HS-5 (cell line): ENCODE measurements at places on chromosomes 12 and 14.
A peak's percentile ranks its signal among the peaks of the same experiment; 100 is the strongest.

DNA sequence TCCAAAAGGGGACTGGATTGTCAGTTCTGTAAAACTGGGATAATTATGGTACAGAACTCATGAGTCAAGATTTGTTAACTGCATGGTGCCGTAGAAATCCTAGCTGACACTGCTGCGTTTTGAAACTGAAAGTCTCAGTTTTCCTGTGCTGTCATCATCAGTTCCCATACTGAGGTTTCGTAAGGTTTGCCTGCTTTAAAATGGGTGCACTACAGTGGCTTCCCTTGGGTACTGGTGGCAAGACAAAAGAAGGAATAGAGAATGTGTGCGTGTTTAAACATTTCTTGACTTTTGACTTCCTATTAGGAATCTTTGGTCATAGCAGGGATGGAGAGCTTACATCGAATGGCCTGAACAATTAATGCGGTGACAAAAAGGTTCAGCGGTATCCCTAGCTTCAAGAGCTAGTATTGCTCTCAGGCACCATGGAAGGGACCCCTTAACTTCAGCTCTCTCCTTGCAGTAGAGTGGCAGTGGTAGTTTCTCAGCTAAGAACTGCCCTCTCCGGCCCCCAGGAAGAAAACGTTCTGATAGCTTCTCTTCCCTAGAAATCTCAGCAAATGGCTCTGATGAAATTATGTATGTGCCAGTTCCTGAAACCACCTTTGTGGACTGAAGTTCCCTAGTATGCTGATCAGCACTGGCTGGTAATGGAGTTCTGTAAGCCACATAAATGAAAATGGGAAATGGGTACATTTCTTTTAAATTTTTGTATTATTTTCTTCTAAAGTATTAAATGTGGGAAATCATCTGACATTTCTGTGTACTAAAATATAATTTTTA, 28.9 kb downstream of the ANO6 start:
- no peak for DNase-seq

GRCh38 chr14:91249841-91250616, 5.5 kb upstream of the GPR68 start:
- DNase-seq: no peak

GRCh38 chr12:130747867-130748740, 32.0 kb upstream of the RIMBP2 start:
- DNase-seq: no peak

GRCh38 chr12:118183155-118183554, 47.2 kb downstream of the PEBP1 start:
- no peak for DNase-seq

GRCh38 chr12:13347241-13348043, 150.9 kb downstream of the EMP1 start:
- DNase-seq: peak; percentile 86

GRCh38 chr14:33940561-33941011, 10.3 kb downstream of the EGLN3 start:
- no peak for DNase-seq

- no peak for DNase-seq
These were observed 2.6 kb downstream of the ITPK1 start for GRCh38 chr14:93112891-93113677.

- peak; percentile 64 for DNase-seq
These were observed 69.2 kb upstream of the MED13L start for GRCh38 chr12:116346741-116347140.

GRCh38 chr12:119544765-119545625, 48.6 kb upstream of the TMEM233 start:
- peak; percentile 35 for DNase-seq

DNA sequence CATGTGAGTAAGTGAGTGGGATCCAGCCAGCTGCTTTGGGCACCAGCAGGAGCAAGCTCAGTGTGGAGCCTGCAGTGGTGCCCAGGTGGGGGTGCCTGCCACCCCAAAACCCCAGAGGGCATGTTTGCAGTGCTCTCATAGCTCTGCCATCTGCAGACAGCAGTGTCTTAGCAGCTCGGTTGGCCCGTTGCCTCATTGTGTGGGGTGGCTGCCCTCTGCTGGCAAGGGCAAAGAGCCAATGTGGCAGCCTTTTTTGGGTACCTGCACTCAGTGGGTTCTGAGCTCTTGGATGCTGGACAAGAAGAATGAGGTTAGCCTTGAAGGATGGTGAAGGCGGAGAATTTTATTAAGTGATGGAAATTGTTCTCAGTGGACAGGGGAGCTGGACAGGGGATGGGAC, 52.3 kb downstream of the NEUROD4 start:
- no peak for DNase-seq

DNA sequence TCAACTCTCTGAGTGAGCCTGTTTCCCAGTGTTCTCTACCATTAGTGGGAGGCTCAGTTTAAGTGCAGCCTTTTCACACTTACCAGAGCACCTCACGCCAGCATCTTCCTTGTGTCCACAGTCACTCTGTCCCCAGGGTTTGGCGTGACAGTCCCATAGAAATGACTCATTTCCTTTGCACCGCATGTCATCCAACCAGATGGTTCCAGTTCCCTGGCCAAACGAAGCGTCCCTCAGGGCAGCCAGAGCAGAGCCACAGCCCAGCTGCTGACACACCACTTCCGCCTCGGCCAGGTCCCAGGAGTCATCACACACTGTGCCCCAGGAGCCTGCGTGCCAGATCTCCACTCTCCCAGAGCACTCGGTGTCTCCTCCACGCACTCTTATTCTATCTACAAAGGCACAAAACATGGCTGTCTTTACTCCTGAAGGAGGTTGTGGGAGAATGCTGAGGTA, 65.4 kb downstream of the ACSM4 start:
- DNase-seq: no peak

DNA sequence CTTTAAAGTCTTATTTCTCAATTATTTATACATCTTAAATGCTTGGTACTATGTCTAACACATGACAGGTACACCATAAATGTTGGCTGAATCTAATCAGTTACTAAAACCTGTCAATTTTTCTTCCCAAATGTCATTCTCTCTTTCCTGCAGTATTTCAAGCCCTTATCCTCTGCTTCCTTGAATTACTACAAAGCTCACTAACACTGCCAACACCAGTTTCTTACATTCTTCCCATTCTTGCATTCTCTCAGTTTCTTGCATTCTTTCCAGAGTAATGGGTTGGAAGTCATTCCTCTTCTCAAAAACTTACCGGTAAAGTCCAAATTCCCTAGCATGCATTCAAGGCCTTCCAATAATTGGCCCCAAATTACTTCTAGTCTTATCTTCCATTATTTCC, 9.6 kb upstream of the SMARCC2 start:
- no peak for DNase-seq

GRCh38 chr12:100669922-100670321, 96.4 kb downstream of the GAS2L3 start:
- no peak for DNase-seq

GRCh38 chr14:63928744-63929174, 76.0 kb downstream of the SYNE2 start:
- no peak for DNase-seq

DNA sequence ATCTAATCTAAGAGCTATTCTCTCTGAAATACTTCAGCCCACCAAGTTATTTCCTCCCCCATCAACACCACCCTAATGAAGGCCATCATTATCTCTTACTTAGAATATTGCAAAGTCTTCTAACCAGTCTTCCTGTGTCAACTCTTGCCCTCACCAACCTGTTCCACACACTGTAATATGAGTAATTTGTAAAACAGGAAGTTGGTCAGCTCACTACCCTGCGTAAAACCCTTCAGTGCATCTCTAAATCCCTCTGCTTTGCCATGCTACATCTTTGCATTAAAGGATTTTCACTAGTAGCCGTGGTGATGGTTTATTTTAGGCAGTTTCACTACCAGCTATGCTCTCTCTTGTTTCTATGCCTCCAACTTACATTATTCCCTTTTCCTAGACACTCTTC, 70.0 kb downstream of the KIF21A start:
- DNase-seq: no peak

- peak; percentile 88 for DNase-seq
These were observed at the start of gene DDIT3 for GRCh38 chr12:57520053-57520818. DDIT3 (minus strand) TSS chr12:57520514; CDS start chr12:57517406, 3,108 bp downstream.

GRCh38 chr14:61570549-61571290, 124.6 kb upstream of the HIF1A start:
- DNase-seq: no peak

GRCh38 chr14:54692284-54692772, 125.4 kb downstream of the SAMD4A start:
- DNase-seq: no peak

- no peak for DNase-seq
These were observed 27.4 kb downstream of the RAB21 start for GRCh38 chr12:71782017-71782416.

GRCh38 chr14:30838351-30838750, 36.0 kb upstream of the COCH start:
- DNase-seq: no peak

DNA sequence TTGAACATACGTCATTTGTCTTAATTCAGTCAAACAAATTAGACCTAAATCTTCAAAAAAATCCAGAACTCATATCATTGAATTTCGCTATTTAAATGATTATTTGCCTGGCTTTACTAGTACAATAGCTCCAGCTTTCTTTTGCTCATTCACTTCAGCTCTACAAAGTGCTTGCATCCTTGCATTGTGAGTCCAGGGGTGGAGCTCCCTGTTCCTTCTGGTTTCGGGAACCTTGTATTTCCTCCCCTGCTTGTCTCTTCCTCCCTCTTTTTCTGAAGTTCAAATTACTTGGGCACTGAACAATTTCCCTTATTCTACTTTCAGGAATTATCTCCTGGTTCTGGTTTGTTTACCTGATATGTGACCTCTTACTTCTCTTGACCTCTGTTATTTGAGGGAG, 58.1 kb upstream of the KITLG start:
- DNase-seq: no peak
